ENCODE measurements at places on chromosomes 5 and 9. TPM values are rescaled to one million over a fixed set of nuclear protein-coding genes. Genes with fewer than 3 reads are reported as not detected.

DNA sequence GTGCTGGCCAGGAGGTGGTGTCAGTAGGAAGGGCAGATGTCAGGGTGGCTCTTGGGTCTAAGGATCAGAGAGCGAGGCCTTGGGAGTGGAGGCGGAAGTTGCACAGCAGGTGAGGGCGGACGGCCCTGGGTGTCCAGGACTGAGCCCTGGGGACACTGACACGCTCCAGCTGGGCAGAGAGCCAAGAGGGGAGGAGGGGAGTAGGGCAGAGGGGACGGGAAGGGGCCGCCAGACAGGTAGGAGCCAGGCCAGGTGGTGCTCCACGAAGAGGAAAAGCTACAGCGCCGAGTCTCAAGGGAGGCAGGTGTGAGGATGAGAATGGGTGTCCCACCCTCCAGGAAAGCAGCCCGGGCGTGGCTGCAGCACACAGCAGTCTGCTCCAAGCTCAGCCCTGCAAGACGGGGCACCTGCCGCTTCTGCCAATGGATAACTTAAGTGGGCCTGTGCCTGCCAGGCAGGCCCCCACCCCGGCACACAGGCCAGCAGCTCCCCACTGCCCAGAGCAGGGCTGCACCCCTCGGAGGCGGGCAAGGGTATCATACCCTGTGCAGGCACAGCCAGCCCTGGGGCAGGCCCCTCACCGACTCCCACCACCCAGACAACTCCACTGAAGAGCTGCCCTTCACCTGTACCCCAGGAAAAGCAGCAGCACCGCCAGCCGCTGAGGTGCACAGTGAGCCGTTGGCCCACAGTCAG is 4.9 kb downstream of the TPRN start:
- H3K4me3 ChIP-seq: peak overlapping the region; percentile 15
- no peaks in the 10 kb centered on the region for H3K27me3 ChIP-seq
- no peak for DNase-seq

GRCh38 chr9:119195521-119195920 is 173.7 kb downstream of the BRINP1 start:
- no peaks in the 10 kb centered on the region for H3K4me1 ChIP-seq
- H3K36me3 ChIP-seq: no peaks in the 10 kb centered on the region
- no peaks in the 10 kb centered on the region for H3K27me3 ChIP-seq
- H3K4me3 ChIP-seq: no peak overlapping the region

ACTBL2 gene
- 1.6 TPM for total RNA-seq

DNA sequence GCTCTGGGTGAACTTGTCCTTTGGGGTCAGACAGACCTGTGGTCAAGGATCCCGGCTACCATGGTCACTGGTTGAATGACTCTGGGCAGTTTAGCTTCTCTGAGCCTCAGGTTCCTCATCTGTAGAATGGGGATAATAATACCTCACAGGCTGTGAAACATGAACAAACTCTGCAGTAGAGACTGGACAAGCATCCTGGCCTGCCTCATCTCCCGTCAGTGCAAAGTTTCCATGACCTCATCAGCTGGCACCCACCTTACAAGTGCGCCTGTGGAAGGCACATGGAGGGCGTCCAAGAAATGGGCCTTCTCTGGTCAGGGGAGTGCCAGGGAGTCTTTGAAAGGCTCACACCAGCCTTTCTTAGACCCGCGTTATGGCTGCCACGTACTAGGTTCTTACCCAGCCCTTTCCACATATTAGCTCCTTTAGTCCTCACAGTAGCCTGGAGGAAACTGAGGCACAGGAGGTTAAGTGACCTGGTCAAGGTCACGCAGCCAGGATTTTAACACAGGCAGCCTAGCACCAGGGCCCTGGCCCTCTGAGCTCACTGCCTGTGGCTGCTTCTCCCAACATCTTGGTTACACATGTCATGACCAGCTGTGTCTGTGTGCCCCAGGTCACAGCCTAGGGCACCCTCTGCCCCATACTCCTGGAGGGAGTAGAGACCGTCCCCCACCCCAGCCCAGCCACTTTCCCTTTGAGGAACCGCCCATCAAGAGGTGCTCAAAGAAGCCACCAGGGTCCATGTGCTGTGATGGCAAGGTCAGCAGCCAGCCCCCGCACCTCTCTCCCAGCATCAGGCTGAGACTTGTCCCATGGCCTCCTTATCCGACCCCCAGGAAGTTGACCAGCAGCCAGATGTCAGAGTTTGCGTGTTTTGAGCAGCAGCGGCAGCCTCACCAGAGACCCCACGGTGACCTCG is 39.4 kb upstream of the RPL26L1 start:
- peaks cover 60% of the 10 kb centered on the region for H3K36me3 ChIP-seq
- H3K27ac ChIP-seq: no peak overlapping the region
- H3K4me1 ChIP-seq: no peaks in the 10 kb centered on the region
- DNase-seq: no peak
- no peaks in the 10 kb centered on the region for H3K27me3 ChIP-seq

- H3K4me1 ChIP-seq: peaks cover 4% of the 10 kb centered on the region
- DNase-seq: no peak
- H3K4me3 ChIP-seq: peak overlapping the region; percentile 46
- H3K27ac ChIP-seq: peak overlapping the region; percentile 86
- H3K36me3 ChIP-seq: no peaks in the 10 kb centered on the region
These were observed 394 bp downstream of the TLR4 start for GRCh38 chr9:117704597-117704996.

DNA sequence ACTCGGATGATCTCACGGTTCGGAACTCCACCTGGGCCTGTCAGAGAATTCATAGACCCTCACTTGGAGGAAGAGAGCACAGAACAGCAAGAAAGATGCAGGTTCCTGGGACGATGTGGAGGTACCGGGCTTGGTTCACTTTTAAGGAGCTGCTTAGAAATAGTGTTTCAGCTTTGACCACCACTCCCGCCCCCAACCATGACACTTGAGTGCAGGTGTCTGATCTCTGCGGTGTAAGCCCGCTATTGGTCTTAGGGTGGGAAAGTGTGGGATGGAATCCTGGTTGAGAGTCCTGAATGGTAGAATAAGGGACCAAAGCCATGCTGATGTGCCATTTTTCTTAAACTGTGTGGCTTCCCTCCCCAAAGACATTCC is 97.2 kb upstream of the LMX1B start:
- H3K36me3 ChIP-seq: no peaks in the 10 kb centered on the region
- peak overlapping the region; percentile 37 for H3K4me3 ChIP-seq
- peaks cover 39% of the 10 kb centered on the region for H3K4me1 ChIP-seq
- no peak for DNase-seq

NUTM2G gene
- total RNA-seq: not detected

DNA sequence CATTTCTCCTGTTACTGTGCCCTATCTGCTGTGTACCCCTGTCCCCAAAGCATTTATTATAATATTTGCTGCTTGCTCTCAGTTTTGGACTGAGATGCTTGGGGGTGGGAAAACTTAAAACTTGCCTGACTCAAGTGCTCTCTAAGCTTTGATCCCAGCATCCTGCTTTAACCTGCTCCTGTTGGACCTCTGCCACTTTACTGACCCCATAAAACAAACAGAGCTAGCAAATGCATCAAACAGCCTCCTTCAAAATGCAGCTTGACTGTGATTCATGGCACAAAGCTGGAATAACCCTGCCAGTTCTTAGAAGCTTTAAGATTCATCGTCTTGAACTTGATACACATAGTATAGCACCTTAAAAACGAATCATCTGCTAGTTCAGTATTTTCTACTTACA is 212.5 kb downstream of the DEPDC1B start:
- H3K27ac ChIP-seq: peak overlapping the region; percentile 77
- H3K4me1 ChIP-seq: peaks cover 3% of the 10 kb centered on the region
- peak overlapping the region; percentile 50 for H3K4me3 ChIP-seq
- H3K27me3 ChIP-seq: no peaks in the 10 kb centered on the region

CDC25C gene
- 0.38 TPM for total RNA-seq
